Activated B cell treated with CpG ODN at 0.5 μM for 24 hours (primary cell): ENCODE measurements at places on chromosomes 2 and 18. TPM values are rescaled to one million over a fixed set of nuclear protein-coding genes. Genes with fewer than 3 reads are reported as not detected.

ZNF516 gene
- total RNA-seq: 19.4 and 21.7 TPM in 2 replicates

ASPRV1 gene
- 0.47 and 0.56 TPM in 2 replicates for total RNA-seq

IL18R1 gene
- 1.7 and 2.2 TPM in 2 replicates for total RNA-seq

DNA sequence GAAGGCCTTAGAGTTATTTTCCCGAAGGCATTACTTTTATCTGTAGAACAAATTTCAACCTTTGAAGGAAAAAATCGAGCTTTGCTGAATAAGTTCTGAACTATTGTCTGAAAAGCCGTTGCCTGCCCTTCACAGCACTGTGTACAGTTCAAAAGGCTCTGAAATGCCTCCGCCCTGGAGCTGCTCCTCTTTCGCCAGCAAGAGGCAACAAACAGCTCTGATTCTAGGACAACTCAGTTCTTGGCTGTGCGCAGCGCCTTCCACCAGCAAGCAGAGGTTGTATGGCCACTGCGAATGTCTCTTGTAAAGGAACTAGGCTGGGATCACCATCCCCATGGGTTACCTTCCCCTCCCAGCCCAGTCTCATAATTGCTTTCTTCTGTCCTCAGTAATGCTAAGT, 308.5 kb downstream of the GBX2 start:
- DNase-seq: no peak

- DNase-seq: no peak
These were observed 23.9 kb downstream of the SP5 start for GRCh38 chr2:170739048-170739447.
